ENCODE measurements at places on chromosomes 5 and 9. TPM values are rescaled to one million over a fixed set of nuclear protein-coding genes. Genes with fewer than 3 reads are reported as not detected.

Gene DNAI1
- not detected for total RNA-seq

Gene OSMR
- total RNA-seq, result 150 TPM

Gene CDC20B
- total RNA-seq, result not detected

Gene GHR
- total RNA-seq, result 17.1 TPM

Gene TMEM232
- total RNA-seq, result 2.5 TPM

Gene CFAP157
- total RNA-seq, result 0.60 TPM

Gene TMEM141
- total RNA-seq, result 27.0 TPM

Gene C5orf52
- total RNA-seq, result not detected

Gene IFNA13
- total RNA-seq, result not detected

DNA sequence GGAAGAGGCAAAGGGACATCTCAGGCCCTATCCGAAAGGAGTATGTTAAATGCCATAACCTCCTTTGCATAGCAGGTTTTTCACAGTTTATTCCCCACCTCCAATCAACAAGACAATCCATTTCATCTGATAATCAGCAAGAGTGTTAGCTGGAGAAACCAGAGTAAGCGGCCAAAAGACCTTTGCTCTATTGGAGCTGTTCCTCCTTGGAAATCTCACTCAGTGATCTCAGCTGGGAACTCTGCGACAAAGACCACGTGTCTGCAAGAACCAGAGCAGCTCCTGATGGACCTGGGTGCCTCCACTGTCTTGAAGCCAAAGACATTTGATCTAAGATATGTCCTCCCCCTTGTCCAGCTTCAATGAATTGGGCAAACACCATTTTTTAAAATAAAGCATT lies 241.0 kb downstream of the SEC61B start:
- H3K36me3 ChIP-seq, result no peaks in the 10 kb centered on the region
- no peaks in the 10 kb centered on the region for H3K4me1 ChIP-seq
- no peak overlapping the region for H3K27ac ChIP-seq
- H3K4me3 ChIP-seq, result no peak overlapping the region

DNA sequence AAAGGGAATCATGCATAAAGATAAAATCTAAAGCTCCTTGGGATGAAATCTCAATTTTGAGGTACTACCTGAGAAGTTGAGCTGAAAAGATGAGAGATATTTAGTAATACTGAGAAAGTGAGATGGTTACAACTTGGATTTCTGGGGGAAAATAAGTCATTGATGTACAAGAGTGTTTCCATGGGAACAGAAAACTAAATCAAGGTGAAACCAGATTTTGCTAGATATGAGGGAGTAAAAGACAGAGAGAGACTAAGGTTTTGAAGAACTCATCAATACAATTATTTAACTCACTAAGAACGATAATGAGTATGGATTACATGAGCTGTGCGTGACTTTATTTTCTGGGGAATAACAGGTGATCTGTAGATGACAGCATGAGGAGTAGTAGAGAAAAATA lies 10.2 kb upstream of the ST8SIA4 start:
- no peaks in the 10 kb centered on the region for H3K4me1 ChIP-seq
- H3K36me3 ChIP-seq, result no peaks in the 10 kb centered on the region
- DNase-seq, result no peak
- no peak overlapping the region for H3K27ac ChIP-seq
- no peak overlapping the region for H3K4me3 ChIP-seq

DNA sequence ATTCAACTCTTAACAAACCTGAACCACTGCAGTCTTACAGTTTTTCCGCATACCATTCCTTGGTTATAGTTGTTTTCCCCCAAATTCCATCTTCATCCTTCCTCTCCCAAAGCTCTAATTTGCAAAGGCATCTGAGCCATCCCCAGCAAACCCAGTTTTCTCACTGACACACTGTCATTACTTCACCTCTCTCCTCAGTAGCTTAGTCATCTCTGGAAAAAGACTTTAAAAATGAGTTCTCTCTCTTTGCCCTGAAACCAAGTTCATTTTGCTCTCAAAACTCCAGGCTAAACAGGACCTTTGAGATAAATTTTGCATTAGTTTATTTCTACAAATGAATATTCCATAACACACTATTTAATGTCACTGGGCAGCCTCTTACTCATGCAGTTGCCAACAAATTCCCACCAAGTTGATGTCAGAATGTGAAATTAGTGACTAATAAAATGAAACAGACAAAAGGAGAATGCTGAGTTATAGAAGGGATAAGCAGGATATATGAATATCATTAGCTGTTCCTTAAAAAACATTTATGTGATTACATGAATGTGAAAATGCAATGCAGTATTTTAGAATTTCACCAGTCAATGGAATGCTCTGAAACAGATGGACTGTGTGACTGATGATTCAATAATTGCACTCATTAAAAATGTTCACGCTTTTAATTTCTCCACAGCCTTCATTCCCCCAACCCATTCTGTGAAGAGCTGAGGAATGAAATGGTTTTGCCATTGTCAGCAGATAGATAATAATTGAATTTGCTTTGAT lies 107.4 kb upstream of the DMAC1 start:
- H3K27ac ChIP-seq, result no peak overlapping the region
- no peaks in the 10 kb centered on the region for H3K4me1 ChIP-seq
- H3K36me3 ChIP-seq, result no peaks in the 10 kb centered on the region
- DNase-seq, result no peak
- H3K27me3 ChIP-seq, result no peaks in the 10 kb centered on the region

- H3K27me3 ChIP-seq, result peaks cover 3% of the 10 kb centered on the region
- H3K4me3 ChIP-seq, result no peak overlapping the region
- no peaks in the 10 kb centered on the region for H3K4me1 ChIP-seq
- H3K36me3 ChIP-seq, result no peaks in the 10 kb centered on the region
Observed at GRCh38 chr5:160679567-160680309, 172.3 kb downstream of the ATP10B start.

GRCh38 chr9:95769473-95769872 lies 106.0 kb upstream of the ERCC6L2 start:
- DNase-seq, result no peak
- no peaks in the 10 kb centered on the region for H3K27me3 ChIP-seq
- H3K36me3 ChIP-seq, result no peaks in the 10 kb centered on the region
- H3K4me1 ChIP-seq, result no peaks in the 10 kb centered on the region
- H3K27ac ChIP-seq, result no peak overlapping the region
- no peak overlapping the region for H3K4me3 ChIP-seq

GRCh38 chr5:51373880-51374523 lies 9.2 kb upstream of the ISL1 start:
- H3K36me3 ChIP-seq, result no peaks in the 10 kb centered on the region
- no peaks in the 10 kb centered on the region for H3K4me1 ChIP-seq
- DNase-seq, result no peak
- H3K27ac ChIP-seq, result no peak overlapping the region
- no peak overlapping the region for H3K4me3 ChIP-seq

GRCh38 chr9:121736934-121737462 lies 85.6 kb downstream of the DAB2IP start:
- H3K36me3 ChIP-seq, result no peaks in the 10 kb centered on the region
- H3K4me1 ChIP-seq, result peaks cover 4% of the 10 kb centered on the region
- H3K27ac ChIP-seq, result peak overlapping the region; percentile 19
- DNase-seq, result no peak

DNA sequence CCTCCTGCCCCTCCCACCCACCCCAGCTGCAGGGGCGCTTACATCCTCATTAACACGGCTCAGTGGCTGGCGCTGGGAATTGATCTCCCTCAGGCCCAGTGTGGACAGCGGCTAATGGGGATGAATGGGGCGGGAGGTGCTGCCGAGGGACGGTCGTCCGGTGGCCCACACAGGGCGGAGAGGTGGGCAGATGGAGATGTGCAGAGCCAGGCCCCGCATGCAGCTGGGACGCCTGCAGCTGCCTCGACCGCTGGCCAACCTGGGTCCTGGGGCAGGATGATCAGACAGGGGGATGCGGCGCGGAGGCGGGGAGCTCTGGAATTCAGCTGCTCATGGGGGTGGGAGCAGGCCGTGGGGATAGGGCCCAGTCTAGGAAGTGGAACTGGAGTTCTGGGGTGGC lies 17.6 kb downstream of the TSPAN17 start:
- H3K36me3 ChIP-seq, result no peaks in the 10 kb centered on the region
- H3K27me3 ChIP-seq, result no peaks in the 10 kb centered on the region
- no peak overlapping the region for H3K4me3 ChIP-seq
- no peaks in the 10 kb centered on the region for H3K4me1 ChIP-seq
- no peak overlapping the region for H3K27ac ChIP-seq

GRCh38 chr9:4657426-4658159 lies 4.5 kb upstream of the PLPP6 start:
- no peak overlapping the region for H3K4me3 ChIP-seq
- DNase-seq, result no peak
- H3K27ac ChIP-seq, result no peak overlapping the region
- H3K27me3 ChIP-seq, result no peaks in the 10 kb centered on the region
- no peaks in the 10 kb centered on the region for H3K4me1 ChIP-seq

DNA sequence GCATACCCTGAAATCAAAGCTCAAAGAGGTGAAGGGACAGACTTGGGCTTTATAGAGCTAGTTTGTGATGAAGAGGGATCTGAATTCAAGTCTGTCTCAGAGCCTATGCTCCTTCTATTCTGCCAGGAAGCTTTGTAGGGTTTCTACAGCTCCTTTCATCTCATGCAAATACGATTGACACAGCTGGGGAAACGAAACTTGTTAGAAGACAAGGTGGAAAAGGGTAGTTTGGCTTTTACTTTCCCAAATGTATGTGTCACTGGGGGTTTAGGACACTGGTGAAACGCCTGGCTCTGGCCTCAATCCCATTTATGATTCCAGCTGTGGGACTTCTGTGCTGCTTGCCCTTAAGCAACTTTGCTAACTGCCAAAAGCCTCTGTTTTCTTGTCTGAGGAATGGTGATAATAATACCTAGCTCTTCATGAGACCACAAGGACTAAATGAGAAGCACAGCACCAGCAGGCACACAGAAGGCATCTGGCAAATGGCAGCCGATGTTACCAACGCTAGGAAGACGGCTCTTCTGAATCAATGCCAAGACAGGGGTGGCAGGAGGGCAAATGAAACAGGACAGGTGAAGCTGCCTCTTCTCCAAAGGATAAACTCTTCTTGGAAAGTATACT lies 70.3 kb upstream of the EQTN start:
- H3K4me3 ChIP-seq, result no peak overlapping the region
- H3K27ac ChIP-seq, result no peak overlapping the region
- peaks cover 10% of the 10 kb centered on the region for H3K4me1 ChIP-seq
- DNase-seq, result no peak

DNA sequence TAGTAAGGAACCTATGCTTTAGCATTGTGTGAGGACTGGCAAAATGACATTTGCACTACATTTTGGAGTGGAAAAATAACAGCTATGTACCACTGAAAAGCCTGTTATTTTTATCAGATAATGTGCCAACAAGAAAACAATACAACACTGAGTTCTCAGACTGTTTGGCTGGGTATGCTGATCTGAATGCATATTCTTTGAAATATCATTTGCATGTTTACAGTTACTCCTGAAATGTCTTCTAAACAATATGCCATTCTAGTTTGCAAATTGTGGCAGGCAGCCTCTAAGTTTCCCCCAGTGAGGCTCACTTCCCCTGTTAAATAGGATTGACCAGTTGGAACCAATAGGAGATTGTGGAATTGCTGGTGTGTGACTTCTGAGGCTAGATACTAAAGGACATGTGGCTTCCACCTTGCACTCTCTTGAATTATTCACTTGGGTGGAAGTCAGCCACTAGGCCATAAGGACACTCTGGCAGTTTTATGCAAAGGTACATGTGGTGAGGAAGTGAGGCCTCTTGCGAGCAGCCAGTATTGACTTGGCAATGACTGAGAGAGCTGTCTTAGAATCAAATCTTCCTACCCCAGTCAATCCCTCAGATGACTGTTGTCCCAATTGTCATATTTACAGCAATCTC lies 250.4 kb upstream of the PCSK5 start:
- no peaks in the 10 kb centered on the region for H3K27me3 ChIP-seq
- DNase-seq, result no peak
- no peaks in the 10 kb centered on the region for H3K36me3 ChIP-seq
- H3K27ac ChIP-seq, result peak overlapping the region; percentile 84

DNA sequence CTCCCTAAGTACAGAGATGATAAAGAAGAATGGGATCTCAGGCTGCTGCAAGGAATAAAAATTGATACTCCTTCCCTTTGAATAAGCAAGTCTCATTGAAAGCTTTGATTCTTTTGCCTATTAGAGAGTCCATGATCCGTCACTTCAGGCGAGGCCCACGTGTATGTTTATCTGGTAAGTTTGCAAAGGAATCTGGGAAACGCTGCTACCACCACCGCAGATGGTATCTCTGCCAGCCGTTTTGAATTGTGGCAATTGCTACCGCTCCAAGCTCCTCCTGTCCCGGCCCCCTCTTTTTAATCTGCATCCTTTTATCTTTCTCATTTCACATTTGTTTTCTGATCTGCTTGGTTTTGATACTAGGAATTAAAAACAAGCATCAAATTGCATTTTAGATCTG lies 42.9 kb upstream of the GRIA1 start:
- H3K27me3 ChIP-seq, result no peaks in the 10 kb centered on the region
- H3K4me1 ChIP-seq, result no peaks in the 10 kb centered on the region
- DNase-seq, result no peak
- H3K4me3 ChIP-seq, result no peak overlapping the region
- H3K27ac ChIP-seq, result no peak overlapping the region

- no peaks in the 10 kb centered on the region for H3K36me3 ChIP-seq
- no peak for DNase-seq
- peaks cover 2% of the 10 kb centered on the region for H3K27me3 ChIP-seq
Observed at GRCh38 chr5:137365126-137365865, 133.8 kb downstream of the SPOCK1 start.

GRCh38 chr5:161093100-161093499 lies 241.1 kb upstream of the ATP10B start:
- DNase-seq, result peak; percentile 33
- H3K27ac ChIP-seq, result no peak overlapping the region
- H3K36me3 ChIP-seq, result no peaks in the 10 kb centered on the region
- H3K4me3 ChIP-seq, result no peak overlapping the region

DNA sequence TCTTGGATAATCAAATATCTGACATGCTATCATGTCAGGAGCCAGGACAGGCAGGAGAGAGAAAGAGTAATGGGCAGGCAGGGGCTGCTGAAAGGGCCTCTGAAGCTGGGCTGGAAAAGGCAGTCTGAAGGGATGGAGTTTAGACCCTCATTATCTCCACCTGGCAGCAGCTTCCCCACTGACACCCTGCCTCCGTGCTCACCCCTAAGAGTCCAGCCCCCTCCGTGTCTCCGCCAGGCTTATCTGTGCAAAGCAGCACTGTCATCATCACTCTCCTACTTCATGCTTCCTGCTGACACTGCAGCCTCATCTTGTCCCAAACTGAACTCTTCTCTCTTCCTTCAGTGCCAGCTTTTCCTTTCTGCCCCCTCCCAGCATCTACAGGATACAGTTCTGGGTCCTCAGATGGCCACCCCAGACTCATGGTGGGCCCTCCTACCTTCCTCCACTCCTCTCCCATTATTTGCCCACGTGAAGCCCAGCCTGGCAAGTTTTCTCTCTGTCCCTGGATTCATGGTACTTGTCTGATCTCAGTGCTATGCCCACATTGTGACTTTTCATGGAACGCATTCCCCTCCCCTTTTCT lies 70.9 kb upstream of the KLF9 start:
- DNase-seq, result peak; percentile 58
- no peaks in the 10 kb centered on the region for H3K36me3 ChIP-seq
- peaks cover 6% of the 10 kb centered on the region for H3K4me1 ChIP-seq
- no peaks in the 10 kb centered on the region for H3K27me3 ChIP-seq
- H3K4me3 ChIP-seq, result no peak overlapping the region

All from aorta (tissue), 5 donors.